Lower lobe of right lung (tissue), 2 donors: ENCODE measurements at places on chromosomes 4 and X.

DNA sequence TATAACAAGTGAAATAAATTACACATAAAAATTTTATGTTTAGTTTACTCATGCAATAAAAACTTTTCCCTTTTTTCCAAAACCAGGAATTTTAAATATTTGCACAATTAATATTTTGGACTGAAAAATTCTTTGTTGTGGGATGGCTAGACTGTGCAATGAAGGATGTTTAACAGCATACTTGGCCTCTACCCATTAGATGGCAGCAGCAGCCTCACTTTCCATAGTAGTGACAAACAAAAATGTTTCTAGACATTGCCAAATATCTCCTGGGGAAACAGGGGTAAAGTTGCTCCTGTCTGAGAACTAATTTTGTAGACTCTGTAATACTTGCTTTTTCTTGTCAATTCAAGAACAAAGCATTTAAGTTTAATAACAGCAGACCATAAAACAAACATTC, 49.8 kb downstream of the SCLT1 start:
- DNase-seq, result no peak

GRCh38 chr4:86159216-86159615, 200.6 kb downstream of the MAPK10 start:
- DNase-seq, result no peak

DNA sequence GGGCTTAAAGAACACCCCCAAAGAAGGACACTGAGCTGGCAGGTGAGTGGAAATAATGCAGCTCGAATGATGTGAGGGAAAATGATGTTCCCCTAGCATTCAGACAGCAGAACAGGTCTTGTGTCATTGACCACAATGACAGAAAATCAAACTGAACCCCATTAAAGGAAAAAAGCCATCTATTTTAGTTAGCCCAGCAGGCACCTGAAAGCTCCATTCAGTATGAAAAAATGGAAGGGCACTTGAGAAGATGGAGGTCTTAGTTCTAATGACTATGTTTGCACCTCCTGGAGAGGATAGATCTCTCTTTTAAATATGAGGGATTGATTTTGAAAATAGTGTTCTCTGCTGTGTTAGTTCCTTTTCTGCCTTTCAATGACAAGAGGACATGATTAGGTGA, 323.1 kb downstream of the NKX6-1 start:
- DNase-seq, result no peak

DNA sequence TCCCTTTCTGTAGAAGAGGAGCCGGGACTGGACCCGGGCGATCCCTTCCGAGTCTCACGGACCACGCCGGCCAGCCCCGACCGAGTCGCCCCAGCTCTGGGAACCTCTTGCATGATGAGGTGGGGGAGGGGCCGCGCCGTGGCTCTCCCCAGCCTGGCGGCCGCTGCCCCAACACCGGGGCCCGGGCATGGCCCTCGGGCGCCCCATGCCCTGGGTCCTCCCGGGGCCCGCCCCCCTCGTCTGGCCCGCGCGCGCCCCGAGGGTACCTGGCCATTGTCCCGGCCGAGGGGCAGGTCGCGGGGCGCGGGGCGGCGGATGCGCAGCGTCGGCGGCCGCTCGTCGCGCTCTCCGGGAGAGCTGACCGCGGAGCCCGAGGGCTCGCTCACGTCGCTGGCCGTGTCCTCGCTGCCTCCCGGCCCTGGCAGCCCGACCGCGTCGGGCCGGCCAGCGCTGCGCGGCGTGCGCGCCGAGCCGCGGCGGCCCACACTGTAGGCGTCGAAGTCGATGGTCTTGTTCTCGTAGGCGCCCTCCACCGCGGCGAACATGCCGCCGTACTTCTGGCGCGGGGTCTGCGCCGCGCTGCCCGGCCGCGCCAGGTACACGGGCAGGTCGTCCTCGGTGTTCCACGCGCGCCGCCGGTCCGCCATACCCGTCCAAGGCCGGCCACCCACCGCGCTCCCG, 423 bp downstream of the CRMP1 start:
- no peak for DNase-seq

GRCh38 chr4:71765350-71765749, 18.5 kb downstream of the GC start:
- DNase-seq, result no peak
